ENCODE measurements at places on chromosomes 1 and 21.

DNA sequence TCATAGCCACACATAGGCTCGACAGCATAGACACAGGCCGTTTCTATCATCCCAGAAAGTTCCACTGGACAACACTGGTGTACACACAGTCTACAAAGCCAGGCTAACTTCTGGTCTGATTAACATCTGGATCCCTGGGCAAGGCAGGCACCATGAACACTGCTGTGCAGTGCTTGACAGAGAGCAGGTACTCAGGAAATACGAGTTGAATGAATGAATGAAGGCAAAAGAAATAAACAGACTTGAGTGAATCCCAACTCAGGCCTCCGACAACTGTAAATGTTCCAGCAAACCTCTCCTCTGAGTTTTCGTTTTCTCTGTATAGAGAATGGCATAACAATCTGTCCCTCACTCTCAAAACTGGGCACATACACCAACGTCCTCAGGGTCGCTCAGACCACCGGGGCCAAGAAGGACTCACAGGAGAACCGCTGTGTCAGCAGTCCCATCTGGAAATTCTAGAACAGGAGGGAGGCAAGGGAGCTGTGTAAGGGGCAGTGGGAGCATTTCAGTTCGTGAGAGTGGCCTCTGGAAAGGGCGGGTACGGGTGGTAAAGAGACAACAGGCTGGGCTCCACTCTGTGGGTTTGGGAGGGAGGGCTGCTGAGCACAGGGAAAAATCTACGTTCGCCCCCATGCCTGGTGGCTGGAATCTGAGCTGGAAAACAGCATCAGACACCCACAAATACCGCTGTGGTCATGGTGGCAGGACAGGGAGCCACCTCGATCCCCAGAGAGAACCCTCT is 15.1 kb upstream of the ECE1 start:
- DNase-seq: no peak

DNA sequence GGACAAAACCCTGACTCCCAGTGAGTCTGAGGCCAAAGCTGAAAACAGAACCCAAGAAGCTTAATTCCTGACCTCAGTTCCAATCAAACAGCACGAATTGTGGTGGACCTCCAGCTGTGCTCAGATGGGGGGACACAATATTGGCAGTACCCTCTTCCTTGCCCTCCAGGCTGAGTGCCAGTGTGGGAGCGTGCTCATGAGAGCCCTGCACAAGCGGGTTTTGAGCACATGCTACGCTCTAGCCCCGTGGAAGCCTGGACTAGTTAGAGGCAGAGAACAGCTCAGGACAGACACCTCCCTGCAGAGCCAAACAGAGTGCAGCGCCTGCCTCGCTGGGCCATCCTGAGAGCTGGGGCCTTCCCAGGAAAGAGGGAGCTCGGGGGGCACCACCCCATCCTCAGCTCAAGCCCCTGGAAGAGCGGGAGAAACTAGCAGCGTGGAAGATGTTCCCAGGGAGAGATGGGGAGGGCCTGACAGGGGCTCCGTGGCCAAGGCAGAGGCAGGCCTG is 2.8 kb upstream of the SLC25A34 start:
- no peak for DNase-seq

GRCh38 chr1:225918280-225918679 is 5.8 kb downstream of the PYCR2 start:
- DNase-seq: no peak

DNA sequence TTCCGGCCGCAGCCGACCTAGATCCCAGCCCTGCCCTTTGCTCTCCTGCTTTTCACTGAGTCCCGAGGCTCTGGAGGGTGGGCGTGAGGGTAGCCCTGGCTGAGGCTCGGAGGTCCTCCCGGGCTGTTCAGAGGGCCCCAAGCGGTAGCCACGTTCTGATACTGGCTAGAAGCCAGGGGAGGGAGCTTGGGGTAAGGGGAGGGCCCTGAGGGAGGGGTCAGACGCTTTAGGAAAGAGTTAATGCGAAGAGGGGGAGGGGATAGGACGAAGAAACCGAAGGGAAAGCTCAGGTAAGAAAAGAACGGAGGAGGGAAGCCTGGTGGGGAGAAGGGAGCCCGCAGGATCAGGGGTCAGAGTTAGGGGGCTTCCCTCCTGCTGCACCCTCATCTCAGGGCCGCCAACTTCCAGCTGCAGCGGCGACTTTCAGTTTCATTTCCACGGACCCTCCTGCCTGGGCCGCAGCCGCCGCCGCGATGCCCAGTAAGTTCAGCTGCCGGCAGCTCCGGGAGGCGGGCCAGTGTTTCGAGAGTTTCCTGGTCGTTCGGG is at the start of gene MOV10:
Gene MOV10 (plus strand): TSS at position 220 of the 546 bp plus-strand sequence. CDS start 254 bp downstream, at position 474.
- peak; percentile 66 for DNase-seq

- DNase-seq: no peak
These were observed 14.1 kb upstream of the LMNA start for GRCh38 chr1:156100205-156100995.

- DNase-seq: no peak
These were observed 46.6 kb downstream of the S1PR1 start for GRCh38 chr1:101283443-101283842.

GRCh38 chr1:98289311-98289710 is 368.5 kb upstream of the DPYD start:
- DNase-seq: no peak

- no peak for DNase-seq
These were observed 68.3 kb downstream of the MPZL1 start for GRCh38 chr1:167790117-167790516.

DNA sequence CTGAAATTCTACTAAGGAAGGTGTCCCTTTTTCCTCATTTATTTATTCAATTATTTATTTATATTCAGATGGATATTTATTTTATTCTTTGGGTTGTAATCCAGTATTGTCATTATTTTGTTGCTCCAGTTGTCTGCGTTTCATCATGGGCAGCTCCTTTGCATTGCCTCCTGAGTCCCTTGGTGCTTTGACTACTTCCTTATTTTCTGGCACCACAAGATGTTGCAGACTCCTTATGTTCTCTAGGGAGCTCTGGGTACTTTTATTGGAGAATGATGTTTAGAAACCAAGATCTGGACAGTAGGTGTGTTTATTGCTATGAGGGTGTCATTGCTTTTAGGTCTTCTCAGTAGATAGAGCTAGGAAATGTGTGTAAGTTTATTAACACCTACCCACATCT is 59.9 kb upstream of the ERRFI1 start:
- DNase-seq: no peak

DNA sequence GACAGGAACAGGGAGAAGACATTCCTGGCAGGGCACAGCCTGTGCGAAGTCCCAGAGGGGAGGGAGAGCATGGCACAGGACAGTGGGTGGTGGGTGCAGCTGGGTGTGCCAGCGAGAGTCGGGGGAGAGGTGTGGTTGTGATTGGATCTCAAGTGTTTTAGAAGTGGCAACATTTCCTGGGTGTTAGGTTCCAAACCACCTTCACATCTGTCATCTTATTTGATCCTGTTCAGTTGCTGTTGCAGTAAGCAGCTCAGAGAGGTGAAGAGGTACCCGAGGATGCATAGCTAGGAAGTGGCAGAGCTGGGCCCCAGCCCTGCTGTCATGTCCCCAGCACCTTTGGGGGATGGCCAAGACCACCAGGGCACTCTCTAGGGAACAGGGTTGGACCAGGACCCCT is 22.0 kb upstream of the DISP3 start:
- no peak for DNase-seq

DNA sequence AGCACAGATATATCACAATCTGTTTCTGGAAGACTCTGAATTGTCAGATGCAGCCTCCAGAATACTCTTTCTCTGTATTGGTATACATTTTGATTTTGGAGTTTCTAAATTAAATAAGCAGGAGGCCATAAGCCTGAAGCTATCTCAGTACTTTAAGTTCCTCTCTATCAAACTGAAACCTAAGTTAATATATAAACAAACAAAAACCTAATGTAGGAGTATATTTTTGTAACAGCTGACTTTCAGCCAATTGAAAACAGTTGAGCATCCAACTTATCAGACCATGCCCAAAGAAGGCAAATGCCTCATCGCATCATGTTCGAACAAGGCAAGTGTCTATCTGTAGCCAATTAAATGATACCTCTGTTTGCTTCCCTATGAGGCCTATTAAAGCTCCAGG is 1054.4 kb downstream of the AMY1C start:
- no peak for DNase-seq

- no peak for DNase-seq
These were observed 14.4 kb downstream of the CD55 start for GRCh38 chr1:207335695-207336363.

DNA sequence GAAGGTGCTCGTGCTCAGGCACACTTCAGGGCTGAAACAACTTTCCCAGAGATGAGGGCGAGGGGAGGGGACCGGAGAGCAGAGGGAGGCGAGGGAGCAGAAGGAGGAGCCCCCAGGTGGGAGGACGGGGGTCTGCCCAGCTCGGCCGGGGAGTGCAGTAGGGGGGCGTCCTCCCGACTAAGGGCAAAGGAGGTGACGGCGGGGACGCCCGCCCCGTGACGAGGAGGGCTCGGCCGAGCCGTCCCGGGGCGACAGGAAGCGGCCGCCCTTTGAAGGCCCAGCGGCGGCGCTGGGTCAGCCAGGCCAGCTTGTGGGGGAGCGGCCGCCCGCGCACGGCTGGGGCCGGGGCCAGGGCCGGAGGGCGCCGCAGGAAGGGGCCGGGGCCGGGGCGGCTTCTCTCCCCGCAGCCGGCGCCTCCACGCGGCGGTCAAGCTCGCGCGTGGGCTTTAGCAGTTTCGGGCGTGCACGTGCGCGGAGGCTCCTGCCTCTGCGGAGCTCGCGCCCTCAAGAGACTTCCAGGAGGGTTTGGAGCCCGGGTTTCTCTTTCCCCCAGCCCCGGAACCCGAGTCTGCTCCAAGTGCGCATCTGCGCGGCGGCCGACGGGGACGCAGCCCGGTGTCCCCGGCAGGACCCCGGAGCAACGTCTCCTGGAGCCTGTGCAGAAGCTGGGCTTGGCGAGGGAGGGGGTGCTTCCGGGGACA is 100.8 kb upstream of the SLC45A1 start:
- no peak for DNase-seq

DNA sequence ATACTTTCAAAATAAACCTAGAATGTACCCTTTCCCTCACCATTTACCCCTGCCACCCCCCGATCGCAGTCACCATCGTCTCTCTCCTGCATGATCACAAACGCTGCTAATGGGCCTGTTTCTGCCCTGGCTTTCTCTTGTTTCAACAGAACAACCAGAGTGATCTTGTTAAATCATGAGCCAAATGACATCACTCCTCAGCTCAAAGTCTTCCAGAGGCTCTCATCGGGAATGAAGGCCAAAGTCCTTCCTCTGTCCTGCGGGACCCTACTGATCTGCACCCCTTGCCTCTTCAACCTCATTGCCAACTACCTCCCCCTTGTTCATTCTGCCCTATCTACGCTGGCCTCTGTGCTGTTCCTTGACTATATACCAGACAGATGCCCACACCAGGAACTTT is 39.4 kb upstream of the PTGFRN start:
- DNase-seq: no peak

DNA sequence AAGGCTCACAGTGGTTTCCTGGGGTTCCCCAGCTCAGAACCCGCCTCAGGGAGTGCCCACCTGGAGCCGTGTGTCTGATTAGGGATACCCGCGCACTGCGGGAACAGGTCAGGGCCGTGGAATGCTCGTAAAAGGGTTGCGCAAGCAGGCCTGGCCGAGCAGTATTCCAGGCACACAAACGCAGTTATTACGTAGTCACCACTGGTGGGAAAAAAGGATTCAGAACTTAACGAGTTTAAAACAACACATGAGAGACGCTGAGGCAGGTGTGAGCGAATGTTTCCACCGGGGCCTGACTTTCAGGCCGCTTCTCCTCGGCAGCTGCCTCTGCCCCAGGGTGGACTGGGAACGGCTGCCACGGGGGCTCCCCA is 18.2 kb downstream of the PLCH2 start:
- no peak for DNase-seq

DNA sequence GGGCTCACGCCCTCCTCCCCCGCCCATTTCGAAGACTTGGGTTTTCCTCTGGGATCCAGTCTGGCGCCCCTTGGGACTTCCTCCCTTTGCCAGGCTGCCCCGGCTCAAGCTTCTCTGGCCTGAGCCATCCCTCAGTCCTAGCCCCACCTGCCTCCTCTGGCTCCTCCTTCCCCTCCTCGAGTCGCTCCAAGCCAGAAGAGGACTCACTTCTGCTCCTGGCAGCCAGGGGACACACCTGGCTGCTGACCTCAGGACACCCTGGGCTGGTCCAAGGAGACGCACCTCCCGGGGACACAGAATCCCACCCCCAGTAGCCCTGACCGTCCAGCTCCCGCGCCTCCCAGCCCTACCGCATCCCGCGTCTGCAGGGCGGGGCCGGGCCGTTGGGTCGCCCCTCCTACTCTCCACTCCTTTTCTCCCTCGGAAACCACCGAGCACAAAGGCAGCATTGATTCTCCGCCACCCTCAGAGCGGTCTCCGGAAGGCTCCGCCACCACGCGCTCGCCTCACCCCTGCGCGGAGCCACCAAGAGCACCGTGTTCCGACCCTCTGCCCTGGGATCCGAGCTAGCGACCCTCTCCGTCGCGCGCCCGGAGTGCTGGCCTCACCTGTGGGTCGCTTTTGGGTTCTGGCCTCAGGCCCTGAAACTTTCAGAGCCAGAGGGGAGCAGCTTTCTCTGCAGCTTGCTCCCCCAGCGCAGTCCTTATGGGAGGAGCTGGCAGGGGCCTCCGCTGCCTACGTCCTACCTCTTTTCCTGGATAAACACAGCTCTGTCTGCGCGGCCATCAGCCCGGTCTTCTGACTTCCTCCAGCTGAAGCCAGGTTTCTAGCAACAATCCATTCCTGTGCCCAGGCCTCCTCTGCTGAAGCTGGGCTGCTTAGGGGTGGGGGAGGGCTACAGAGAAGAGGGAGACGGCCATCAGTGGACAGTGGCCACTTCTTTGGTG is at the start of gene C2CD4D:
Gene C2CD4D (minus strand): TSS at position 364 of the 947 bp plus-strand sequence. CDS start 831 bp downstream, outside the sequence.
- no peak for DNase-seq

GRCh38 chr1:150545486-150546032 is 3.6 kb upstream of the ADAMTSL4 start:
- DNase-seq: no peak

DNA sequence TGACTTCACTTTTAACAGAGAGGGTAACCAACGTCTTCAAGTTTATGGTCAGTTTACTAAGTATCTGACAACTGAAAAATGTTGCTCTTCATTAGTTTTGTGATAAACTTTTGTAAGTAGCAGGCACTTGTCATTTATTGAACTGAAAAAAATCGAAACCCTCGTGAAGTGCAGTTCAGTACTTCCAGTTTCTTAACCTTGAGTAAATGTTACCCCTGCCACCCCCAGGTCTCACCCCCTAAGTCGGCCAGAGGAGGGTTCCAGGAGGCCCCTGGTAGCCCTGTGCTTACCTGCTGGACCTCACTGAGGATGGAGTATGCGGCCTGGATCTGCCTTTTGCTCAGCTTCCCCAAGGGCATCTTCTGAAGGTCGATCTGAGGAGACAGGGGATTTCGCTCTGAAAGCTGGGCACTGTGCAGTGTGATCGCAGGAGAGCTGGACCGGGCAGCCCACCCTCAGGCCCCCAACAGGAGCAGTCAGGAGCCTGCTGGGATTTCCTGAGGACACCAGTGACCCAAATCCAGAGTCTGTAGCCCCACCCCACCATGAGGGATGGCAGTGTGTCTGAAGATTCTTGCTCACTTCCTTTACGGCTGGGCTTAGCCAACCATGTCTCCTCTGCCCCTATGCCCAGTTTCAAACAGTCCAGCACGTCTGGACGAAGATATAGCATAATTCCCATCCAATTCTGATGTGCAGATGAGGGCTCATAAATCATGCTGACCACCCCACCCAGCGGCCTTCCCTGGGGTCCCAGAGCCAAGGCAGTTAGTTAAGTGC is 37.6 kb downstream of the PARP1 start:
- no peak for DNase-seq
